A172 (cell line): ENCODE measurements at places on chromosomes 2 and 18. TPM values are rescaled to one million over a fixed set of nuclear protein-coding genes. Genes with fewer than 3 reads are reported as not detected.

SERPINB4 gene
- total RNA-seq = not detected in 2 replicates

DNA sequence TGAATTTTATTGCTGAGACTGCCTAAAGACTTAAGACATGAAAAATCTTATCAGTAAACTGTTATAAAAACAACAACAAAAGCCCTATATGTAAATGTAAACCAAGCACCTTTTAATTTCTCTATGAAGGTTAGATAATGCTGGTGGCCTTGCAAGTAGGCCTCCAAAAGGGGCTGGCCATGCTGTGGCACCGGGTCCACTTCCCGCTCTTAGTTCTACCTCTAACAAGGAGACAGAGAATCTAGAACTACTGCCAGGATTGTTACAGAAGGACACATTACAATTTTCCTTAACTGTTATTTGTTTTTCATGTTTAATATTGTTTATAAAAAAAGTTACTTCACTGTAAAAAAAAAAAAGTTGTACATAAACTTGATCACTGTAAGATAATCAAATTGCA is 49.0 kb downstream of the UGP2 start:
- no peak for DNase-seq

DNA sequence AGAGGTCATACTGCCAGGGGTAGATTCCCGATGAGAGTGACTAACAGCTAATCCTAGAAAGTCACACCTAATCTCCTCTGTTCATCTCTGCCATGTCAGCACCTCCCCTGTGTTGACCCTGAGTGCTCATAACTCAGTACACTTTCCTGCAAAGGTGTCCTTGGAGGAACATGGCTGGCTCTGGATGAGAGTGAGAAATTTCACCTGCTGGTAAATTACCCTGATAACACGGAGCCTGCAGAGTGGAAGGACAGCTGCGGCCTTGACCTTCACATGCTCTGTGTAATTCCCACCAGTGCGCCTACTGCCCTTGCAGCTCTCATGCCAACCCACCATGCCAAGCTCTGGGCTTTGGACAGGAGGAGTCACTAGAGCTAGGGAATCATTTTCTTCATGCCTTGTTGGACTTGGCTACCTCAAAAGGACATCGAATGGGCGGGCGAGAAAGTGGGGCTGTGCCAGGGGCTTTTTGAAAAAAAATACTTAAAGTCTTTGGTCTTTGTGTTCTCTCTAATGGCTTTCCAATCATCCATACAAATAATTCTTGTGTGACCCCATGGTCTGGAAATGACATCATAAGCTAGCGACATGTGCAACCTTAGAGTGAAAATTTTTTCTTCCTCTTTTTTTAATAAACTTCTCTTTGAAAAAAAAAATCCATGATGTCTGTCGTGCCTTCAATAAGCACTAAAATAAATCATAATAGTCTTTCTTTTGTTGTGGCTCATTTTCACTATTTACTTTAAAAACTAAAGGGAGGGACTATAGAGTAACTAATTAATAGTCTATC is 319.9 kb downstream of the MYCN start:
- no peak for DNase-seq

SCN7A gene
- total RNA-seq = 0.02 TPM in 1 of 2 replicates, not detected in the other

DNA sequence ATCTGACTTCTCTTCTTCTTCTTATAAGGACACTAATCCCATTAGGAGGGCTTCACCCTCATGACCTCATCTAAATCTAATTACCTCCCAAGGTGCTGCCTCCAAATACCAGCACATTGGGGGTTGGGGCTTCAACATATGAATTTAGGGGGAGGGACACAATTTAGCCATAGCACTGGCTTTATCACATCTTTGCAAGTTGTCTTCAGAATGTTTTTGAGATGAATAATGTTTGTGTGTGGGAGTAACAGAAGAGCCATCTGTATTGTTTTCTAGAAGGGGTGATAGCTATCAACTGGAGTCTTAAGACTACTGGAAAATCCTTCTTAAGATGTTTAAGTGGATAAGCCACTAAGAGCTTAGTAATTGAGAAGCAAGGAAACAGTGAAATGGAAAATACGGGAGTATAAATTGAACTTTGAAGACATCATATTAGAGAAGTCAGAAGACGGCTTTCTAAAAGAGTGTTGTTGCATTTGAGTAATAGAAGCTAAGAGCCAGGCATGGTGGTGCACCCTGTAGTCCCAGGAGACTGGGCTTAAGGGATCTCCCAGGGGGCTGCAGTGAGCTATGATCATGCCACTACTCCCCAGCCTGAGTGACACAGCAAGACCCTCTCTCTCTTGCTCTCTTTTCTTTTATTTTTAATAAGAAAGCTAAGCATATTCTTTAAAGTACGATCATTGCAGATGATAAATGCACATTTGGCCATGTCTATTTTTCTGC is 32.6 kb upstream of the B3GNT2 start:
- no peak for DNase-seq

GRCh38 chr18:74380916-74381315 is 65.3 kb downstream of the C18orf63 start:
- no peak for DNase-seq

WDR7 gene
- 4.0 and 7.3 TPM in 2 replicates for total RNA-seq

RFX8 gene
- total RNA-seq = not detected in 2 replicates

METAP1D gene
- total RNA-seq = 7.6 and 10.2 TPM in 2 replicates

GRCh38 chr2:207370646-207371045 is 159.1 kb upstream of the CREB1 start:
- no peak for DNase-seq
